ENCODE measurements at places on chromosomes 1 and 21.

- DNase-seq: no peak
Measured at GRCh38 chr1:36836916-36837315, 197.4 kb downstream of the GRIK3 start.

- no peak for DNase-seq
Measured at GRCh38 chr1:234994436-234995295, 134.0 kb downstream of the TOMM20 start.

- no peak for DNase-seq
Measured at GRCh38 chr1:9989773-9990172, 7.3 kb upstream of the RBP7 start.

DNA sequence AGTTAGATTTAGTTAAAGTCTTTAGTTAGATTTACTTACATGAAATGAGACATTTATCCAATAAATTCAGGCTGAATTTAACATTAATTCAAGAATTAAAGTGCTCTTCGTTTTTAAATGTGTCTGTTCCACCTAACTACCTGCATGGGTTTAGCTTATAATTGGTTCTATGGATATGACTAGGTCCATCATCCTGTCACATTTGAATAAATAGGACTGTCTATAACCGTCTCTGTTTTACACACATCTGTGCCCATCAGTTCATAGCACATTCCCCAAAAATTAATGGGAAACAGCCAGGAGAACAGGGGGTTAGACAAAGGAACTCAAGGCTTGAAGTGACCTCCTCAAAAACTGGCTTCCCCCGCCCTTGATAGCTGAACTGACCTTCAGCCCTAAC lies 219.6 kb downstream of the MRPL39 start:
- DNase-seq: no peak

- no peak for DNase-seq
Measured at GRCh38 chr1:185735701-185736064, 1.5 kb downstream of the HMCN1 start.

- DNase-seq: no peak
Measured at GRCh38 chr1:174040387-174040786, 18.2 kb upstream of the RC3H1 start.

GRCh38 chr1:32997381-32997891 lies 32.8 kb upstream of the RNF19B start:
- DNase-seq: no peak

- DNase-seq: no peak
Measured at GRCh38 chr1:230823426-230823825, 44.9 kb downstream of the C1orf198 start.

- no peak for DNase-seq
Measured at GRCh38 chr1:108896146-108897145, 19.7 kb downstream of the GPSM2 start.

DNA sequence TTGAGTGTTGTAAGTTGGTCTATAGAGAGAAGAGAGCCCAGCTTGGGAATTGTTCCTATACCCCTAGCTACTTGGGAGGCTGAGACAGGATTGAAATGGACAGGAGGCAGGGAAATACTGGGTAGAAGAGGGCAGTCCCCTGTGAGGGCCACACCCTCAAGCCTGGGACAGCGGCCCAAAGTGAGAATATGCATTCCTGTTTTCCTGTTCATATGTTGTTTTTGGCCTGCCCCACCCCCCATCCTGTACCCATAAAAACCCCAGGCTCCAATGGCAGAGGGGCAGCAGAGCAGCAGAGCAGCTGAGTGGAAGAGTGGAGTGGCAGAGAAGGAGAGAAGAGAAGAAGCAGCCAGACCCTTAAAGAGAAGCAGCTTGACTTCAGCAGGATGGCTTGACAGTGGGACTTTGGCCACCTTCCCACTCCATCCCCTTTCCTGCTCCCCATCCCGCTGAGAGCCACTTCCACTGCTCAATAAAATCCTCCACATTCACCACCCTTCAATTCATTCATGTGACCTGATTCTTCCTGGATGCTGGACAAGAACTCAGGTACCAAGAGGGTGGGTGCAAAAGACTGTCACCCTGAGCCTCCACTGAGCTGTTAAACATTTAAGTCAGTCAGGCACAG lies 70.6 kb upstream of the PUM1 start:
- no peak for DNase-seq

Measured in hippocampal formation (tissue), 2 donors.